Choroid plexus epithelial cell (primary cell): ENCODE measurements at places on chromosomes 7 and 10.

- DNase-seq, result no peak
These were observed 265.7 kb upstream of the NPY start for GRCh38 chr7:24018331-24018730.

- DNase-seq, result no peak
These were observed 21.8 kb downstream of the NT5C2 start for GRCh38 chr10:103171278-103171677.

- peak; percentile 68 for DNase-seq
These were observed 33.9 kb downstream of the KAZALD1 start for GRCh38 chr10:101095550-101096213.

GRCh38 chr10:20254078-20254477, 437.8 kb downstream of the PLXDC2 start:
- peak; percentile 12 for DNase-seq

GRCh38 chr10:115402699-115403098, 309.5 kb downstream of the ATRNL1 start:
- DNase-seq, result peak; percentile 80

- DNase-seq, result no peak
These were observed 313.1 kb upstream of the DGKB start for GRCh38 chr7:15215616-15216015.

- no peak for DNase-seq
These were observed 393.1 kb downstream of the EXOC4 start for GRCh38 chr7:133645884-133646391.

- DNase-seq, result peak; percentile 7
These were observed 34.0 kb upstream of the CCDC7 start for GRCh38 chr10:32411797-32412498.

GRCh38 chr10:125222515-125223308, 62.3 kb upstream of the CTBP2 start:
- DNase-seq, result no peak

- no peak for DNase-seq
These were observed 66.9 kb downstream of the EGFR start for GRCh38 chr7:55085511-55086412.

DNA sequence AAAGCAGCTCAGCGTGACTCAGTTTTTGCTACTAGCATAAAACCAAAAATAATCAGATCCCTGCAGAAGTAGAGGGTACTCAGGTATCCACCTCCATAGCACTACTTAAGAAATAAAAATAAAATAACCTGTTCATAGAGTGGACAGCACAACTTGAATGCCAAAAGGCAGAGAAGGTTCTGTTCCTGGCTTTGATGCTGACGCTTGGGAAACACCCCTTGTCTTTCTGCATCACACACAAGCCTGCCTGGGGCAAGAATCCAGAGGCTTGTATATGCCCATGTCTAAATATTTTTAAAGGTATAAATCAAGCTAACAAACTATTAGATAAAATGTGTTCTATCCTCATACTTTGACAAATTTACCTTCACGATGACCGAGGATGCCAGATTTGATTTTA, 207.3 kb downstream of the KIAA1217 start:
- DNase-seq, result peak; percentile 24

DNA sequence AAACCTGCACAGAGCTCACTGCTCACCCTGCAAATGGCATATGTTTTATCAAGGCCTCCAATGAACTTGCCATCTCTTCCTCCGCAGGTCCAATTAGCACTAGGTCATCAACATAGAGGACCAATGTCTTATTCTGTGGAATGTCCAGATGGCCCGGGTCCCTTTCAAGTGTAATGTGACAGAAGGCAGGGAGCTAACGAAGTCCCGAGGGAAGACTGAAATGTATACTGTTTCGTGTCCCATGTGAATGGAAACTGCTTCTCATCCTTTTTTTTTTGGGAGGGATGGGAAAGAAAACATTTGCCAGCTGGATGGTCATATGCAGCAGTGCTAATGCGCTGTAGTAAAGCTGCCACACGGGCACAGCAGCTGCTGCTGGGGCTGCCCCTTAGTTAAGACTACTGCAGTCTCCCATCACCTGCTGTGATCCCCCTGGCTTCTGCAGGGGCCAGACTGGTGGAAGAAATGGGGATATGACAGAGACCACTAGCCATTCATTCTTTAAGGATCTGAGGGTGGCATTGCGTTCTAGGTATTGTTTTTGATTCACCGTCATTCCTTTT, 61.7 kb upstream of the CCNY start:
- DNase-seq, result no peak

GRCh38 chr7:42144604-42145003, 92.4 kb downstream of the GLI3 start:
- DNase-seq, result peak; percentile 47

DNA sequence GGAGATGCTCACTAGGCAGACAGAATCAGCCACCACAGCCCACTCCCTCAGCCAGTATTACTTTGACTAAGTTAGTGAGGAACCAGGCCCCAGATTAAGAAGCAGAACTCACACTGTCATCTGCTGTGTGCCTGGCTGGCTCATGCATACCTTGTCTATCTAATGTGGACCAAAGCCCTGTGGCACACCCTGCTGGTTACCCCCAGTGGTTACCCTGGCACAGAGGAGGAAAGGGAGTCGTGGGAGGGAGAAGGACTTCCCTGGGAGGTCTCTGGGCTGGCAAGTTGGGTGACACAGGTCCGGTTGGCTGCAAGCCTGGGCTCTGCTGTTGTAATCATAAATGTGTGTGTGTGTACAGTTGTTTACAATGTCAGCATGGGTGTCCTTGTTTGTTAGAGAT, 7.5 kb upstream of the SH2D4B start:
- DNase-seq, result peak; percentile 39

GRCh38 chr10:131536676-131537075, 225.2 kb upstream of the TCERG1L start:
- no peak for DNase-seq

DNA sequence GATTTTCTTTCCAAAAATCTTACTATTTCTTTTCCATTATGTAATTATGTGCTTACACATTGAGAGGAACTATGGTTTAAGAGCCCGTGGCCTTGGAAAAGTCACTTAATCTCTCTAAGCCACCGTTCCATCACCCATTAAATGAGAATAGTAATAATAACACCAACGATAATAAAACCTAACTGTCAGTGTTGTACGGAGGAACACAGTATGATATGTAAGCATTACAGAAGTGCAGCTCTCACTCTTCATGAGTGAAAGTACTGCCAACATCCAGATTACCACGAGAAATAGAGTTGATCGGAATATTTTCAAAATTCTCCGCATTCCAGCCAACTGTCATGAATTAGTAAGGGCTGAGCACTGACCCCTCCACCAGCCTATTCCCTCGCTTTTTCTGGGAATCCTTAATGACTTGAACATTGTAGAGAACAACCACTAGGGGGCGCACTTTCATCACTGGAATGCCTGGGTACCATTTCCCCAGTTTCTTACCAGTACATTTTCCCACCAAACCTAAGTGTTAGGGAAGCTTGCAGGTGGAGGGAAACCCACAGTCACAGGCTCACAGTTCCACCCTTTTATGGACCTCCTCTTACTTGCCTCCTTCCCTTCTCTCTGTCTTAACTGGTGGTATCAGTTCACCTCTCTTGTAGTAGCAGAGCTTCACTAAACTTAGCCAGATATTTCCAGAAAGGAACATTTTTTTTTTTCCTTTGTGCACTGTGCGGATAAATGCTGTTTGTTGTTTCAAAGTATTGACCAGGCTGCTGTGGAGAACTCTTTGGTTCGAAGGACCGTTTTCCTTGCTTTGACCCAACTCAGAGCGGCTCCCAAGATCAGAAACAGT, 27.8 kb downstream of the NKX2-3 start:
- peak; percentile 64 for DNase-seq

DNA sequence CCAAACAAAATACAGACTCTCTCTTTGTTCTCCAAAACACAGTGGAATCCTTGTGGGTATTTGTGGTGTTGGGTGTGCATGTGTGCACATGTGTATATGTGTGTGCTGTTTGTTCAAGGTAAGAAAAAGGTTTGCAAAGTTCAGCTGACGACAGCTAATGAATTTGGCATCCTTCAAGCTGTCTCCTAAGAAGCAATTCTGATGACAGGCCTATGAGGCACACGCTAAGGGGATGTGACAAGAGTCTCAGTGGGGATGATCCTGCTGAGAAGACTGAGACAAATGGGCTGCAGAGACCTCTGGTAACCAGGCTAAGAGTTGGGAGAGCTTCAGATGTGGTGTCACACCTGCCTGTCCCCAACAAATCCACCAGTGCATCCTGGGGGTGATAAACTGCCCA, 26.5 kb upstream of the CELF2 start:
- no peak for DNase-seq

DNA sequence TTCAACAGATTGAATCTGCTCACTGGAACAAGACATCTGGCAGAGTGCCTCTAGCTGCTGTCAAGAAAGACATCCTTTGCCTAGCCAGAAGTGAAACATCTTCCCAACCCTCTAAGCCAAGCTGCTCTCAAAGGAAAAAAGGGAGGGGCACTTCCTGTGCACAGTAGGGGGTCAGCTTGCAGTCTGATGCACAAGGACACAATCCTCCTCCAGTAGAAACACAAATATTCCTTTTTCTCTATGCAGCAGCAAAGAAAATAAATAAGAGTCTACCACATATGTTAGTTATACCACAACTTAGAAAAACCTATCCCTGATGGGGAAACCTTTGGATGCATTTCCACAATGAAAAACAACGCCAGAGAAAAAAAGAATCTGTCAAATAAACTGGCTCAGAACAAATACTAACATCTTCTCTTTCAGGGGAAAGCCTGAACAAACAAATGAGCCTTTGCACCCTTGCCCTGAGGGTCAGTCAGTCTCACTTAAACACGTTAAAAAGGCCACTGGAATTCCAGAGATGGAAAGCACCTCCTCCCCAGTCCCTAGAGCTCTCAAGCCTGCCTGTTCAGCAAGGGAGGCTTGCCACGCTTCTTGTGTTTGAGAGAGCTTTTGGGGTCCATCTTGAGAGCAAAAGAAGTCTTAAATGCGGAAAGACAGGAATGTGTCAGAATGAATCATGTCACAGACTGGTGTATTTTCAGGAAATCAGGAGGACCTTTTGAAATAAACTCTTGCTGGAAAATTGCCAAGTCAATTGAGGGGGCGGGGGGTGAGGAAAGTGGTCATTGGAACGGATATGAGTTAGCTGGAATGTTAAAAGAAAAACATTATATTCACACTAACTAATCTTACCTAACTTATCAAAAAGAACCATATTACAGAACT, 7.5 kb downstream of the LAMB1 start:
- peak; percentile 96 for DNase-seq

DNA sequence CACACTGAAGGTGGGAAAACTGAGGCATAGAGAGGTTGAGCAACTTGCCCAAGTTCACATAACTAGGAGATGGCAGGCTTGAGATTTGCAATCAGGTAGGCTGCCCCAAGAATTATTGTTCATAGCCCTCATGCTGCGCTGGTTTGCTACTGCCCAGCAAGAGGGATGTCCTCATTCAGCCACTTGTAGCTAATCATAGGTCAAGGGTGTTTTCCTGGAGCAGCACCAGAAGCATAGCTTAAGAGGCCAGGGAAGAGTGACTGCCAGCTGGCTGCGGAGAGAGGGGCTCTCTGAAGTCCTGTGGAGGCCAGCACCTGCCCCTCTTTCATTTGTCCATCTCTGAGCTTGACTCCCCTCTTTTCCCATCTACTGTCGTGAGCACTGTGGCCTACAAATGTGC, 15.0 kb downstream of the CDHR3 start:
- peak; percentile 8 for DNase-seq

DNA sequence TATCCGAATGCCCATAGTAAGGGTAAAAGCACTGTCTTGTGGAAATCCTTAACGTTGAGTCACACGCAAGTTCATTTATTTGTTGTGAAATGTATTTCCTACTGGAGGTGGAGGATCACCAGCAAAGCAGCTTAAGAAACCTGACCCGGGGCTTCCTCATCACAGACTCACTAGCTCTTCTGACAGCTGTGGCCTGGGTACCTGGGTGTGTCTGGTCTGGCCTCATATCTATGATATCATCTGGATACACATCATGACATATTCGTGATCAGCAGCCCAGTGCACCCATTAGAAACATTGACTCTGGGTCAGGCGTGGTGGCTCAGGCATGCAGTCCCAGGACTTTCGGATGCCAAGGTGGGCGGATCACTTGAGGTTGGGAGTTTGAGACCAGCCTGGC, 8.8 kb downstream of the DRGX start:
- peak; percentile 96 for DNase-seq

DNA sequence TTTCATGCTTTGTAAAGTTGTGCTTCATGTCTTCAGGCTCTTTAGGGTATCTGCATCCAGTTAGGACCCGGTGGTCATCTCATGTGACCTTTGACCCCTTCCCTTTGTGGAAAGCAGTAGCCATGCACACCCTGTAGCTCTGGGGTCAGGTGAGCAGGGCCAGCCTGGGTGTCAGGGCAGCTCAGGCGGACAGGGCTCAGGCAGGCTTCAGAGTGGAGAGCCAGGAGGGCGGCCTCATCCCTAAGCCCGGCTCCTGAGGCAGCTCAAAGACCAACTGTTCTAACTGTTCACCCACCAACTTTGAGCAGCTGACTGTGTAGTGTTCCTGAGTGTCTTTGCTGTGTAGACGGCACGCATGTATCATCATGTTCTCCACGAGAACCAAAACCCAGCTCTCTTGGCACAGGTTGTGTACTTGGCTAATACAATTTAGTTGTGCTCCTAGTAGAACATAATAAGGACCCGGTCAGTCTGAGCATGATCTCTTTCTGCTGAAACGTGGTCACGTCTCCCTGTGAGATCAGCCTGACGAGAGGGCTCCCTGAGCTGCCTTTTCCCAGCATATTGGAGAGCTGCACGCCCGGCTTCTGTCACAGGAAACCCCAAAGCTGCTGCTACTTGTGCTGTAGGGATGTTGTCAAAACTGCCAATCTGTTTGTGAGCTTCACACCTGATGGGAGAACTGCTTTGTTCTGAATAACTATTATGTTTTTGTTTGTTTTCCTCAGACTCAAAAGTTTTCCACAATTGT, 30.0 kb downstream of the EEPD1 start:
- DNase-seq, result peak; percentile 23

- DNase-seq, result no peak
These were observed 74.2 kb downstream of the MAD1L1 start for GRCh38 chr7:2158331-2159175.

GRCh38 chr10:79159141-79159651, 90.4 kb downstream of the ZMIZ1 start:
- peak; percentile 84 for DNase-seq

DNA sequence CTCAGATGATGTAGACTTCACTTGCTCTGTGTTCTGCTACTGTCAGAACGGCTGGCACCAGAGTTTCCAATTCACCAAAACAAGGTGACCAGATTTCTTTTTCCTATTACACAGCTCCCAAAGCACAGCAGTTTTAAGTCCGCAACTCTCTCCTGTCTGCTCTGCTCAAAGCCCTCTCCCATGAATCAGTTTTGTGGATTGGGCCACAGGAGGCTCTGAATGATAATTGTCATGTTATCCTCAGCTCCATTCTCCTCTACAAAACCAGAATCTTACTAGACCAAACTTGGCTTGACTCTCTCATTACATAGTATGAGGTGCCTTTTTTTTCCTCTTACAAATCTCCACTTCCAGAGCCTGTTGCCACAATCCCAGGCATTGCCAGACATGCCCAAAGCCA, 223.5 kb downstream of the SNX13 start:
- no peak for DNase-seq
